ENCODE measurements at places on chromosomes 3 and 15. TPM values are rescaled to one million over a fixed set of nuclear protein-coding genes. Genes with fewer than 3 reads are reported as not detected.

Gene ADAMTS9
- total RNA-seq: not detected

Gene GLCE
- total RNA-seq: 2.3 TPM

Gene CFAP100
- not detected for total RNA-seq

Gene ALDH1A3
- total RNA-seq: not detected

Gene TNFSF10
- 362 TPM for total RNA-seq

Gene CA12
- not detected for total RNA-seq

Gene NEK10
- total RNA-seq: 1.4 TPM

Gene SST
- not detected for total RNA-seq

Gene ZNF80
- 0.39 TPM for total RNA-seq

Gene CCDC9B
- 0.66 TPM for total RNA-seq

Gene SPTBN5
- 4.7 TPM for total RNA-seq

Gene C3orf33
- 0.46 TPM for total RNA-seq

Gene DISP2
- 1.0 TPM for total RNA-seq

Gene SERINC4
- 0.17 TPM for total RNA-seq

Gene PRR20G
- not detected for total RNA-seq

Gene USF3
- total RNA-seq: 20.1 TPM

Gene GYG1
- 54.3 TPM for total RNA-seq

Gene ZKSCAN7
- 0.88 TPM for total RNA-seq

Gene NME9
- not detected for total RNA-seq

Gene CLDN1
- total RNA-seq: 0.07 TPM

Gene NEK4
- 25.1 TPM for total RNA-seq

Gene CHST13
- total RNA-seq: not detected

Gene ERICH6
- total RNA-seq: not detected

Gene TERC
- total RNA-seq: 3.1 TPM

Gene SI
- not detected for total RNA-seq

Gene ZBBX
- total RNA-seq: not detected

Gene PPP2R3A
- 0.05 TPM for total RNA-seq

Gene TXNRD3
- 0.24 TPM for total RNA-seq

Gene P2RY14
- total RNA-seq: 17.8 TPM

Gene ZNF662
- 0.54 TPM for total RNA-seq

Gene ITPR1
- total RNA-seq: 90.8 TPM

Gene ITIH1
- total RNA-seq: not detected

Gene XYLB
- 5.0 TPM for total RNA-seq

Gene POC1A
- total RNA-seq: 16.8 TPM

Gene LRRC15
- not detected for total RNA-seq

Gene CPLX3
- total RNA-seq: 0.91 TPM

Measured in T-helper 1 cell treated with Interleukin-12 subunit alpha and Interleukin-12 subunit beta and Interleukin-4 antibody, amounts not matched to agents 30 ng/mL and 1 ng/mL, for 36 hours (primary cell).